Activated naive CD4-positive, alpha-beta T cell treated with anti-CD3 and anti-CD28 coated beads, Interleukin-2, amount 10 ng/mL, durations not matched to agents 7 days and 5 days (primary cell): ENCODE measurements at places on chromosomes 13 and 19.

- no peak overlapping the region for H3K4me3 ChIP-seq
- no peaks in the 10 kb centered on the region for H3K27me3 ChIP-seq
- H3K36me3 ChIP-seq, result peaks cover 59% of the 10 kb centered on the region
- H3K4me1 ChIP-seq, result peaks cover under 1% of the 10 kb centered on the region
- DNase-seq, result no peak
Measured at GRCh38 chr13:114038211-114038613, 64.3 kb upstream of the C13orf46 start.

DNA sequence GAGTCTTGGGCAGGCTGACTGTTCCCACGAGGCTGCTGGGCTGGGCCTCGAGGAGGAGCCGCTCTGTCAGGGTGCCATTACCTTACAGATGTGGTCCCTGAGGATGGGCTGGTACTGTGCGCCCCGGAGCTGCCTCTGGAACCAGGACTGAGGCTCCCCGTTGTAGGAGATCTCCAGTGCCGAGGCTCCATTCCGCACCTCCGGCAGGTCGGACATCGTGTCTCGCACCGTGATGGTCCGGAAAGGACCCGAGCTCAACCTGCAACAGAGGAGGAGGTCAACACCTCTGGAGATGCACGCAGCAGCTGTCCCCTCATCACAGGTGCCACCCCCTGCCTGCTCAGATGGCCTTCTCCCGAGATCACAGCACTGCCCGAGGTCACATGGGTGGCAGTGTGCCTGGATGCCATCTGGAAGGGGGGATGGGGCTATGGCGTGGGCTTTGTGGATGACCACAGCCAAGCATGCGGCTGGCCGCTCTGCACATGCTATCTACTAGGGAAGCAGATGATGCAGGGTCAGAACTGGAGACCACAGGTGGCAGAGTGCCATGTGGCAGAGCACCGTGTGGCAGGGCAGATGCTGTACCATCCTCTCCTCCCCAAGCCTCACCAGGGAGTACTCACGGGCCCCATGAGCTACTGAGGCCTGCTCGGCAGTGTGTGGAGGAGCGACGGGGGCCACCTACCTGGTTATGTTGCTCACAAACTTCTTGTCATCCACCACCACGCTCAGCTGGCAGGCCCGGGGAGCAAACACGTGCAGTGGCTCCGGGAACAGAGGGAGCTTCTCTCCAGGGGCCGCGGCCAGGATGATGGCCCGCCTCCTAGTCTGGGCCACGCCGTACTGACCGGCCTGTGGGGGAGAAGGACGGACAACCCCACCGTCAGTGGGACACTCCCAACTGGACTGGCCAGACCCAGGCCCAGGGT is 18.3 kb upstream of the EIF3G start:
- peaks cover 56% of the 10 kb centered on the region for H3K36me3 ChIP-seq
- peak overlapping the region; percentile 14 for H3K27ac ChIP-seq
- no peak overlapping the region for H3K4me3 ChIP-seq

DNA sequence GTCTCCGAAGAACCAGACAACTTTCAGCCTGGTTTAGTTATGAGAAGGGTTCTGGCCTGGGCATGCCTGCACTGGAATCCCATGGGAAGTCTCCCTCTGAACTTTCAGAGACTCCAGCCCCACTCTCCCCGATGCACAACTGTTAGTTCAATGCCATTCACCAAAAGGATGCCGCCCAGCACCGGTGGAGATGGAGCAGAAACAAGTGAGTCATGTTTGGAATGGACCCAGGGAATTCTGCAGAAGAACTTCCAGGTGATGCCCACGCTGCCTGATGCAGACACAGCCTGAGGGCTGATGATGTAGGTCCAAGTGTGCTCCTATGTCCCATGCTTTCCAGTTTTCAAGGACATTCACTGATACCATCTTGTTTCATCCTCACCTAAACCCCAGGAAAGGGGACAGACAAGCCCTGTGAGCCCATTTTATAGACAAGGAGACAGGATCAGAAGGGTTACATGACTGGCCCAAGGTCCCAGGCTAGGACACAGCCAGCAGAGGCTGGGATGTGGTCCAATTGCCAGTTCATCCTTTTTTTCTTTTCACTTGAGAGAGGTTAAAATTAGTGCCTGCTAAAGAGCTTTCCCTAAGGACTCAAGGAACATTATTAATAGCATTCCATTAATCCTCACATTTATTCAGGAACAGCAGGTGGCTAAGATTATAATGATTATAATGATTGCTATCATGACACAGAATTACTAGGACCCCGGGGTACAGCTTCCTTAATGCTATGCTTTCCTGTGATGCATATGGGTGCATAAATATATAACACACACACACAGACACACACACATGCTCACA is 39.5 kb downstream of the SIAH3 start:
- DNase-seq, result no peak
- H3K4me3 ChIP-seq, result no peak overlapping the region
- no peaks in the 10 kb centered on the region for H3K27me3 ChIP-seq
- no peaks in the 10 kb centered on the region for H3K36me3 ChIP-seq

DNA sequence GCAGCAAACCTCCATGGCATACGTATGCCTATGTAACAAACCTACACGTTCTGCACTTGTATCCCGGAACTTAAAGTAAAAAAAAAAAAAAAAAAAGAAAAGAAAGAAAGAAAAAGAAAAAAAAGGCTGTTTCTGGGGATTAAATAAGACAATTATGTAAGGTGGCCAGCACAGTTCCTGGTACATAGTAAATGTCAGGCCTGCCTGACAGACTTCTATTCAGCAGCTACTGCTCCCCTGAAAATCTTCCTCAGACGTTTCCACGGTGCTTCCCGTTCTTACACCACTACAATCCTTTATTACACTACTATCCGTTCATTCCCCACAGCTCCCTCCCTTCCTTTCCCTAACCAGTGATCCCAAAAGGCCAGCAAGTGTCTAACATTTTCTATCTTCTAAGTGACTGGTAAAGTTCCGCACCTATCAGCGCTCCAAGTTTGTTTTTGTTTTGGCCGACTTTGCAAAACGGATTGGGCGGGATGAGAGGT is 636 bp upstream of the RB1 start:
- H3K4me1 ChIP-seq, result peaks cover 36% of the 10 kb centered on the region
- H3K27ac ChIP-seq, result peak overlapping the region; percentile 99
- DNase-seq, result no peak
- H3K27me3 ChIP-seq, result no peaks in the 10 kb centered on the region
- peaks cover 23% of the 10 kb centered on the region for H3K36me3 ChIP-seq
- H3K4me3 ChIP-seq, result peak overlapping the region; percentile 86

DNA sequence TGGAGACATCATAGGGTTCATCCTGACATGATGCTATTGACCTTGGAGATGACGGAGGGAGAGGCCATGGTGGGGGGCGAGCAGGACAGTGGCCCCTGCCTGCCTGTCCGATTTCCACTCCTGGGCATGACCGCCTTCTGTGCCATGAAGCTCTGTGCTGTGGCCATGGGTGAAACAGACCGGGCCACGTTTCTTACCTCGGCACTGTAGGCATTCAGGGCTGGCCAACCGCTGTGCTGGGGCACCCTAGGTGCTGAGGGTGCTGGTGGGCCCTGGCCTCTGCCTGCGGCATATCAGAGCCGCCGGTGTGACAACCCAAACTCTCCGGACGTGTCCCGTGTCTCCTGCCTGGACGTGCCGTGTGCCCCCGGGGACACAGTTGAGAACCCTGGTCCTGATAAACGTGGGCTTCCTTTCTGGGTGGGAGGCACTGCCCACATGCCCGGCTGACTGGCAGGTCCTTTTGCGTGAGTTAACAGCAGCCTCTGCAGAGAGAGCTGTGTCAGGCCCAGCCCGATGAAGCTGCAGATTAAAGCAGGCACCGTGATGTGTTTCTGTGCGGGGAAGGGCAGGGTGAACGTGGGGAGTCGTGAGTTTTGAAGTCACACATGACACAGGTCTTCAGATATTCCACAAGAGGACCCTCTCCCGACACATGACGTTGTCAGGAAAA is 46.5 kb downstream of the TMEM255B start:
- H3K4me3 ChIP-seq, result no peak overlapping the region
- no peak for DNase-seq
- H3K27me3 ChIP-seq, result no peaks in the 10 kb centered on the region
- no peak overlapping the region for H3K27ac ChIP-seq
- peaks cover 4% of the 10 kb centered on the region for H3K36me3 ChIP-seq

DNA sequence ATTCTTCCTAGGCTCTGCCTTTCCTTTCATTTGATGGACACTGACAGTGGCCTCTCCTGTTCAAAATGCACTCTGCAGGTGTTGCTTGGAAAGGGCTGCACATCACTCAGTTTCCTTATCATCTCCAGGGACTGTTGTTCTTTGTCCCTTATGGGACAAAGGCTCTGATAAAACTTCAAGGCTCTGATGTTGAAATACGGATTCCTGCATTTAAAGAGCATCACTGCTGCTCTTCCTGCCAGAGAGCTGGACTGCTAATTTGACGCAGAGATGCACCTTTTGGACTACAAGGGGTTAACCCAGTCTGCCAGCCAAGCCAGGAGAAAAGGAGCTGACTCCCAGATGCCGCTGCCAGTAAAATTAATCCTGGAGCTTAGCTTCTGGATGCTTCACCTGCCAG is 952.1 kb downstream of the DIAPH3 start:
- H3K27ac ChIP-seq, result no peak overlapping the region
- no peak overlapping the region for H3K4me3 ChIP-seq
- no peaks in the 10 kb centered on the region for H3K27me3 ChIP-seq

GRCh38 chr19:40398417-40399131 is 8.6 kb upstream of the HIPK4 start:
- H3K27me3 ChIP-seq, result peaks cover 46% of the 10 kb centered on the region
- H3K36me3 ChIP-seq, result no peaks in the 10 kb centered on the region
- H3K4me1 ChIP-seq, result peaks cover 20% of the 10 kb centered on the region
- H3K27ac ChIP-seq, result no peak overlapping the region
- peak; percentile 80 for DNase-seq

DNA sequence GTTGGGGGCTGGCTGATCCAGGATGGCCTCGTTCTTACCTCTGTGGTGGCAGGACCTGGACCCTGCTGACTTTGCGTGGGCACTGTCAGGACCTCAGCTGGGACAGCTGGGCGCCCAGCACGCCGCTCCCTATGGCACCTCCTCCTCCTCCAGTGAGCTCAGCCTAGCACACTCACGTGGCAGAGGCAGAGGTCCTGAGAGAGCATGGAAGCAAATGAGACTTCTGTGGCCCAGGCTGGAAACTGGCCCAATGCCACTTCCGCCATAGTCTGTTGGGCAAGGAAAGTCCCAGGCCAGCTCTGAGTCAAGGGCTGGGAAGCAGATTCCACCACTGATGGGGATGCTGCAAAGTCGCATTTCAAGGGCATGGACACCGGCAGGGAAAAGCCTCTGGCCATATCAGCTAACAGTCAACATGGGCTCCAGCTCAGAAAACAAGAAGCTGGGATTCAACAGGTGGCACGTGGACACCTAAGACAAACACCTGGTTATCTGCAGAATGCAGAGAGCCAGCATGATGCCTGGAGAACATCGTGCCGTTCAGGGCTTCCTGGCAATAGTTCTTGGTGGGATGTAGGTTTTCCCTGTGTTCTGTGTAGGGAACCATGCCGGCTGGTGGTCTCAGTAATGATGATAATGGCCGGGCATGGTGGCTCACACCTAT is 16.7 kb downstream of the MYBPC2 start:
- H3K27me3 ChIP-seq, result peaks cover 17% of the 10 kb centered on the region
- H3K36me3 ChIP-seq, result no peaks in the 10 kb centered on the region
- peaks cover 3% of the 10 kb centered on the region for H3K4me1 ChIP-seq
- H3K27ac ChIP-seq, result no peak overlapping the region
- no peak for DNase-seq

DNA sequence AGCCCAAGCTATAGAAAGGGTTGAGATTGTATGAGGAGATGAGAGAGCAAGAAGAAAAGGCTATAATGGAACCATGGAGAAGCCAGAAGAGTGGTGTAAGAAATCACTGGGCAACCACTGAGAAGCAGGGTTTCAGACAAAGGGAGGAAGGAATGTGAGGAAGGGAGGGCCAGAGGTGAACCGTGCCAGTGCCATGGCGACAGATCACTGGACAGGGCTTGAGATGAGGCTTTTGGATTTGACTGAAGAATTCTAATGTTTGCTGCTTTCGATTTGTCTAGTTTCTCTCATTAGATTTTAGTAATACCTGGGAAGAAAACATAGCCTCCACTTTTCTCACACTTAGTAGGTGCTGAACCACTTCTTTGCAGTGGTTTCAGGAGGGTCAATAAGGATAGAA is 6.3 kb upstream of the GPR183 start:
- no peak for DNase-seq
- H3K27me3 ChIP-seq, result no peaks in the 10 kb centered on the region
- H3K27ac ChIP-seq, result peak overlapping the region; percentile 80
- H3K4me1 ChIP-seq, result peaks cover 80% of the 10 kb centered on the region

GRCh38 chr13:99419591-99420243 is 81.6 kb upstream of the TM9SF2 start:
- peak overlapping the region; percentile 58 for H3K4me3 ChIP-seq
- peak; percentile 14 for DNase-seq
- peak overlapping the region; percentile 78 for H3K27ac ChIP-seq
- peaks cover 60% of the 10 kb centered on the region for H3K4me1 ChIP-seq
- peaks cover 31% of the 10 kb centered on the region for H3K27me3 ChIP-seq

DNA sequence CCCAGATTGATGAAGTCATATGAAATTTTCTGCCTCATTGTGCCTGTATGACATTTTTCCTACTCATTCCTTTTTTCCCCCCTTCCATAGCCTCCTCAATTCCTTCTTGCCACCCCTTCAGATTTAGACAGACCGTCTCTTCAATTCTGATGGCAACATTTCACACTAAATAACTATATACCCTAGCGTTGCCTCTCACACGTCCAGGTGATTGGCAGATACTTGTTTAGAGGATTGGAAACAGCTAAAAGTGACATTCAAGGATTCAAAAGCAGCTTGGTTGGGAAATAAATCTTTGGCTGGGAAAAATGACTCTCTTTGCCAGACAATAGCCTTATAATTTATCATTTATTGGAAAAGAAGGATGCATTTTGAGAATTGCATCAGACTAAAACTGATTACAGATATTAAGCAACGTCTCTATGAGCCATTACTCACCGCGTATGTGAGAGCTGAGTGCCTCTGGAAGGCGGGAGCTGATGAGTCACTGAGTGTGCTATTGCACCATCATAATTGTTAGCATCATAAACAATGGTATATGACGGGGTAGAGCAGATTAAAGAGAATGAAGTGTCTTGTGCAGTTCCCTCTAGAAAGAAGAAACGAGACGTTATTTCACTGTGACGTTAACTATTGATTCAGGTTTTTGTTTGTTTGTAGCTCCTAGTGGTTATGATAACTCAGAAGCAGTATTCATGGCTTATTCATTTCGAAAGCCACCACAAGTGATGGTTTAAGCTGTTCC is 61.1 kb upstream of the FAM216B start:
- H3K4me3 ChIP-seq, result no peak overlapping the region
- H3K4me1 ChIP-seq, result no peaks in the 10 kb centered on the region
- H3K27me3 ChIP-seq, result peaks cover 4% of the 10 kb centered on the region
- H3K27ac ChIP-seq, result no peak overlapping the region
- H3K36me3 ChIP-seq, result no peaks in the 10 kb centered on the region
- DNase-seq, result no peak

- H3K27me3 ChIP-seq, result peaks cover 77% of the 10 kb centered on the region
- H3K27ac ChIP-seq, result no peak overlapping the region
- peaks cover 40% of the 10 kb centered on the region for H3K4me1 ChIP-seq
- no peak overlapping the region for H3K4me3 ChIP-seq
Measured at GRCh38 chr19:42151782-42152684, 19.8 kb upstream of the POU2F2 start.
